ENCODE measurements at places on chromosomes 5 and 9.

DNA sequence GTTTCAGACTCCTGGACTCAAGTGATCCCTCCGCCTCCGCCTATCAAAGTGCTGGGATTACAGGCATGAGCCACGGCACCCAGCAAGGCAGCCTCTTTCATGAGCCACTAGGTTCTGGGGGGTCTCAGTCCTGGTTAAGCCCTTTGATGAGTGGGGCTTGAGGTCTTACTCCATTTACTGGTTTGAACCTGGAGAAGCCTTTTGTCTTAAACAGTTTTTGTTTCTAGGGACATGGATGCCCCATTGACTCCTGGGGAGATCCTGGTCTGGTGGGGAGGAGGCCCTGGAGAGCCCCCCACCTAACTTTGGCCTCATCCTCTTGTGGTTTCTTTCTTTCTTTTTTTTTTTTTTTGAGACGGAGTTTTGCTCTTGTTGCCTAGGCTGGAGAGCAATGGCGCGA is 6.7 kb downstream of the PRRC2B start:
- DNase-seq = no peak

GRCh38 chr9:10917001-10917400 is 304.2 kb upstream of the PTPRD start:
- no peak for DNase-seq

DNA sequence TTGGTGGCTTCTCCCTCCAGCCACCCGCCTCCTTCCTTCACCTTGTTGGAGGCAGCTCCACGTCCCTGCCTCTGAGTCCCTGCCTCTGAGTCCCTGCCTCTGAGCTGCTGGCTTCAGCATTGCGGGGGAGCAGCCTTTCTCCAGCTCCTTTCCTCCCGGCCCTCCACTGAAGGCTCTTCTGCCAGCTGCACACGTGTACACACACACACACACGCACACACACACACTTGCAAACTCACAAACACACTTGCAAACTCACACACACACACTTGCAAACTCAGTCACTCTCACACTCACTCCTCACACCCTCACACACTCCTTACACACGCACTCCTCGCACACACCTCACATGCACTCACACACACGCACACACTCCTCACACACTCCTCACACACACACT is 45.1 kb downstream of the C9orf50 start:
- no peak for DNase-seq

GRCh38 chr9:113215132-113215531 is 5.9 kb downstream of the FKBP15 start:
- DNase-seq = no peak

- DNase-seq = no peak
These were observed 132.9 kb downstream of the PALM2AKAP2 start for GRCh38 chr9:109912726-109913460.
